ENCODE measurements at places on chromosomes 7 and 10.

DNA sequence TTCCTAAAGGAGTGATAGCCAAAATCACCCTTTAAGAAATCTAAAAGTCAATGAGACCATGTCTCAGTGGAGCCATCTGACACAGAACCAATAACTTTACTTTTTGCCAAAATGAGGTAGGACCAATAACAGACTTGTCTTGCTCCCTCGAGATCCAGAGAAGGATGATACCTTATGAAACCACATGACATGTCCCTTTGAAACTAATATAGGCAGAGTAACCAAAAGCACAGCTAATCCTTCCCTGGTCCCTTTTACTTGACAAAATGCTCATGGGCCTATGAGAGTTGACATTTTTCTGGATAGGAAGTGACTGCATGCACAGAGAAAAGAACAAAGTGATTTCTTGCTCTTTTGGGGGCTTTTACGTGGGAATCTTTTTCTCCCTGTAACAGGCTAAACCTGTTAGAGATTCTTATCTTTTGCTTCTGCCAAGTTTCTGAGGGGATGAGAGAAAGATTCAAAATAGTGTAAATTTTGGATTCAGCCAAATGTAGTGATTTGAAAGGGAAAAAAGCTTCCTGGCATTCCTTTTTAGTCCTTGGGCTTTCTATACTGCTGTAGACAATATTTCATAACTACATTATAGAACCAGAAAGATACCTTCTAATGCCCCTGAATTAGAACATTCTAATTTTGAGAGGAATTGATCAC is 87.6 kb downstream of the ARMH3 start:
- DNase-seq: no peak

DNA sequence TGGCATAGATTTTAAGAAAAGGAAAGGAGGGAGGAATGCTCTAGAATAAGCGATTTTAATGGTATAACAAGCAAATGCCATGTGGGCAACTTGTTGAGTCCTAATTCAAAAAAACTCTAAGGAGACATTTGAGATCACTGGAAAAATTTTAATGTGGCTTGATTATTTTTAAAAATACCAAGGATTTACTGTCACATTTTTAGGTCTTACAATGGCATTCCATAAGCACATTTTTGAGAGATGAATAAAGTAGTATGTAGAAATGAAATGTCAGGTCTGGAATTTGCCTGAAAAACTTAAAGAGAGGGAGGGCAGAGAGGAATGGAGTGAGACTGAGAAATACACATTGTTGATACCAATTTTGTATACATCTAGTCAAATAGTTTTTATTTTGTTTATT is 20.3 kb downstream of the NCAPG2 start:
- no peak for DNase-seq

DNA sequence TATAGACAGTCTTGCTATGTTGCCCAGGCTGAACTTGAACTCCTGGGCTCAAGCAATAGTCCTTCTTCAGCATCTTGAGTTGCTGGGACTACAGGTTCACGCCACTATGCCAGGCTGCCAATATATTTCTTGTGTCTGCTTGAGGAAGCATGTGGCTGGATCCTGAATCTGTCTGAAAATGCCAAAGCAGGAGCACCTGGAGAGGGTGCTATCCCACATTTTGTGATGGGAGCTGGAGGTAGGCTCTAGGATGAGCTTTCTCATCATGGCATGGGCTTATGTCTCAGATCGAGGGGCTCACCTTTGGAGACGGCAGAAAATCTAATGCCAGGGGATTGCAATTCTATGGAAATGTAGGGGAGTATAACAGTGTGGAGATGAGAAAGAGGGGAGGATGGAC is 744.2 kb downstream of the GRID1 start:
- DNase-seq: no peak

- DNase-seq: no peak
These were observed 18.2 kb downstream of the SLC29A3 start for GRCh38 chr10:71337219-71337701.

GRCh38 chr7:17774248-17774647 is 166.0 kb downstream of the SNX13 start:
- DNase-seq: peak; percentile 42

DNA sequence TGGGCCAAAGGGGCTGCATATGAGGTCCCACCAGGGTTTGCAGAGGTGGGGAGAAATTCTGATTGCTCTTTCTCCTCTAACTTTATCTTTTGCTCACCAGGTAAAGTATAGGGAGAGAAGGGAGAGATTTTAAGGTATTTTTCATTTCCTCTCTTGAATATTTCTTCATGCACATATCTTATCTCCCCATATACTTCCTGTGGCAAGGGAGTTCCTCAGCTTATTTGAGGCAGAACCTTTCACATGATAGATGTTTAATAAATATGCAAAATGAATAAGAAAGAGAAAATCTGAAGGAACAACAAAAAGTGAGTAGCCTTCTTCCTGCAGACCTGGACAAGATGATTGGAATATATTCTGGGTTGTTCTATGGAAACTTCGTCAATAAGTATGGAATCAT is 67.4 kb upstream of the PDCD4 start:
- DNase-seq: no peak

DNA sequence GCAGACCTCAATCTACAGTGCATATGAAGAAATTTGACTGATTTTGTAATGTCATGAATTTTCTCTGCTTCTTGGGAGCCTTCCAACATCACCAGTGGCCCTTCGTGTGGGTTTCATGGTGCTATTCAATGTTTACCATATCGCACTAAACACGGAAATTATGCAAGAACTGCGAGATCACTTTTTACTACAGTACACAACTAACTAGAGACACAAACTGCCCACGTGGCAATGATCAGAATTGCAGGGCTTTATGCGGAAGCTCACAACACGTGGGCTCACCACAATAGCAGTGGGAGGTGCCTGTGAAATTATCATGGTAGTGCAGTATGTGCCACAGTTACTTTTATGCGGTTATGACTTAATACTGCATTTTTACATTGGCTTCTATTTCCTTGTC is 449.7 kb upstream of the KLF6 start:
- no peak for DNase-seq

DNA sequence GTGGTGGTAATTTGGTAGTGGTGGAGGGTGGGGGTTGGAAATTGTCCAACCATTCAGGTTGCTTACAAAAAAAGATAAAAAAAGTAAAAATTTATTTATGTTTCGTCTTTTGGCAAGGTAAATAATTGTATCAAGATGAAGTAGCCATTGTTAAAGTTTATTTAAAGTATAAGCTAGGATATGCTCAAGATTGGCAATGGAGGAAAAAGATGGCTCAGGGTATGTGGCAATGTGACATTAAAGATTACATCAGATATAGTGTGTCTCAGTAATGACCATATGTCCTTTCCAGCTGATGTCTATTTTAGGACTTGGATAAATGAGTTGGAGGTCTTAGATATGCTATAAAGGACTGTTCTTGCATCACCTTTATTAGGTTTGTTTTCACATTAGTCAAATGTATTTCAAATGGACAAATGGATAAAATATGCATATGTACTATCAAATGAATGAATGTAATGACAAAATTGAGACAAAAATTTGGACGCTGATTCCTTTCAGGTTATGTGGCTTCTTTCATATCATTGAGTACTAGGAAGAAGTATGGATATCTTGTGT is 60.9 kb downstream of the ST7 start:
- DNase-seq: no peak

- no peak for DNase-seq
These were observed 239.3 kb downstream of the THSD7A start for GRCh38 chr7:11592699-11593098.

- DNase-seq: no peak
These were observed 14.7 kb upstream of the FAM171A1 start for GRCh38 chr10:15385552-15386455.

GRCh38 chr7:69620063-69620462 is 21.8 kb downstream of the AUTS2 start:
- no peak for DNase-seq

DNA sequence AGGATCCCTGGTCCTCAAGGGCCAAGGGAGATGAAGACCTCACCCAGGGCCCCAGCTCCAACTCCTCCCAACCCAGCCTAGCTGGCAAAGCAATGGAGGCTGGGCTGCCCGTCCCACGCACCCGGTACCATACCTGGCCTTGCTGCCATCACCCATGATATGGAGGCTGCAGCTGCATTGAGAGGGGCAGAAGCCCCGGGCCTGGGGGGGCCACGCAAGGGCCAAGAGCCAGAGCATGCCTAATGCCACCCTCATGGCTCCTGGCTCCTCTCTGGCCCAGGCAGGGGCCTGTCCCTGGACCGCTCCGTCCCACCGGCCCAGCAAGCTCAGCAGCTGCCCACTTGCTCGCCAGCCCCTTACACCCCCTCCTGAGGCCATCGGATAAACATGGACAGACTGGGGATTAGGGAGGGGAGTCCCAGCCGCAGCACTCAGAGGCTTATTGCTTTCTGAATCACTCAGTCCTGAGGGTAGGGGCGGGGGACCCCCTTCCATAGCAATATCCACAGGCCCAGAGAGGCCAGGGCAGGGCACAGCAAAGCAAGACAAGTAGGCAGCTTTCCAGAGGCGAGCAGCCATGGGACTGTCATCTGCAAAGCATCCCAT is at the start of gene LRIT1:
Gene LRIT1, minus strand, starts transcription at position 362 of the 606 bp plus-strand sequence. Its CDS starts 107 bp downstream, at position 255.
- no peak for DNase-seq

DNA sequence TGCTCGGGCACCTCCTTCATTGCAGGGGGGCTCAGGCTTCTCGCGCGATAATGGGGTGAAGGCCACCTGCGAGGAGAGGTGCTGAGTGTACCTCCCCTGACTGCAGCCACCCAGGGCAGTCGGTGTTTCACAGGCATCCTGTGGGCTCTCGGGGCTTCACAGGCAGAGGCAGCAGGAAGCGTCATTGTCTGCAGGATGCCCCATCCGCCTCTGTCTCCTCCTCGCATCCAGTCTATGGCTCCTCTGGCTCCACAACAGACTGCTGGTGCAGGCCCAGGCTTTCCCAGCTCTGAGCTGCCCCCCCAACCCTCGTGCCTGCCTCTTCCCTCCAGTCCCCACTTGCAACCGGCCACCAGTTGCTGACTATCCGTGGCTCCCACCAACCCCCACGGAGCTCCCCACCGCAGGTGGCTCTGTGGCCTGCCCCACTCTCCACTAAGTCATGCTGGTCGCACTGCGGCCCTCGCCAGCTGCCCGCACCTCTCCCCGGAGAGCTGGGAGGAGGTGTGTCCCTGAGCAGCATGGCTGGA is 36.5 kb downstream of the CAMK2B start:
- DNase-seq: no peak

DNA sequence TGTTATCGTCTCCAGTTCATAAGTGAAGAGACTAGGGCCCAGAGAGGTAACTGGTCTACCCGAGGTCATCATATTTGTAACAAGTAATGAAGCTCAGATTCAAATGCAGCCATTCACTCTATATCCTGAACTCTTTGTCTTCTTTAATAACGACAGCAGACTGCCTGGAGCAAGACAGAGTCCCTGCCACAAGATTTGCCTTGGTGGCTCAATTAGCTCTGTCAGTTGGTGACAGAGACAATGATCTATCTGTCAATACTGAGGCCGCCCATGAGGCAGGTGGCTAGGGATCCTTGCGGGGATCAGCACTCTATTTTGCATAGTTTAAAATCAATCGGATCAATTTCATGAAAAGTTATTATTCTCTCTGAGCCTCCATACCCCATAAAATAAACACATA is 43.9 kb downstream of the SH3PXD2A start:
- no peak for DNase-seq

- no peak for DNase-seq
These were observed 26.9 kb downstream of the PRSS2 start for GRCh38 chr7:142797391-142798377.

DNA sequence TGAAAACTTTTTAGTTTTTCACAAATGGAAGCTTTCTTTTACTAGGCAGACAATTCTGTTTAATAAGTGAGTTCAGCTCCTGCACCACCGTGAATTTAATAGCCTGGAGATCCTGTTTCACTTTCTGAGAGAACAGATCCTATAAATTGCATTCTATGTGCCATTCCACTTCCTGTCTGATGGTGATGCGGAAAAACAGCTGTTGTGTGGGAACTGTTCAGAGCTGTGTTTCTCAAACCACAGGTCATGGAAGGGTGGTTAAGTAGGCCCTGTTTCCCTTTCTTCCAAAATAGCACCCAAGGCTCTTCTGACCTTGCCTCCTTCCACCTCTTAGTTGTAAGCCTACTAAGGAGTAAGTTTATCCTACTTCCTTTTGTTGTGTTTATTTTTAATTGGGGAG is 97.2 kb upstream of the DKK1 start:
- no peak for DNase-seq

DNA sequence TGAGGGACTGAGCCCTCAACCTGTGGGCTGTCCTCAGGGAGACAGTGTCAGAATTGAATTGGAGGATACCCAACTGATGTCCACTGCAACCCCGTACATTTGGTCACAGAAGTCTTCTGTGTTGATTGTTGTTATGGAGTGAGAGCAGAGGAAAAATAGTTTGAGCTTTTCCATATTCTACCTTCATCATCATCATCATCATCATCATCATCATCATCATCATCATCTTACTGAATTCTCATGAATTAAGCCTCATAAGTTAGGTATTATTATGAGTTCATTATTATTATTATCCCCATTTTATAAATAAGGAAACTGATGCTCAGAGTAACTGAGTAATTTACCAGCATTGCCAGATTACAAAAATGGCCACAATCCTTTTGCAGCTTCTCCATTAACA is 8.4 kb downstream of the ALDH18A1 start:
- no peak for DNase-seq

Data from LoVo (cell line).